Hematopoietic multipotent progenitor cell treated with erythropoietin and hydrocortisone succinate and interleukin-3 and kit ligand, for 4 days (in vitro differentiated cells): ENCODE measurements at places on chromosomes 11 and 22.

DNA sequence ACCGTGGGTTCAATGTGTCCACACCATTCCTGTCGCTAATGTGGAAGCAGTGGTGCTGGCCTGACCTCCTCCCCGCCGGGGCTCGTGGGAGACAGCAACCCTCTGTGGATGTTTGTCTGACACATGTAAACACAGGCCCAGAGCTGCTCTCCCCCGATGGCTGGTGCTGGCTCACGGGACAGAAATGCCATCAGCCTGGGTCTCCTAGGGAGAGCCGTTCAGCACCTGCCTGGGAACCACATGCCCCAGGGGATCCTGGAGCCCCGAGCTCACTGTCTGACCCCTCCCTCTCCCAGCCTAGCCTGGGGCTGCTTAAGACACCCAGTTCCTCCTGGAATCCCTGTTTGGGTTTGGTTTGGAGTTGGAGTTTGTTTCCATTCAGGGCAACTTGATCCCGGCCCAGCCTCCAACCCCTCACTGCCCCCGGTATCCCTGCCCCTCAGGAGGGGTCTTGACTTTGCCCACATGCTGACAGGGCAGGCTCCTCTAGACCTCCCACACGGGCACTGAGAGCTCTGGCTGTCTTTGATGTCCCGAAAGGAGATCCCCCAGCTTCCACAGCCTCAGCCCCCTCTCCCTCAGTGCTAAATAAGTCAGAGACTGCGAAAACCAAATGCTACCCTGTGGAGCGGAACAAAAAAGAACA, 50.9 kb upstream of the WNT11 start:
- DNase-seq, result no peak

DNA sequence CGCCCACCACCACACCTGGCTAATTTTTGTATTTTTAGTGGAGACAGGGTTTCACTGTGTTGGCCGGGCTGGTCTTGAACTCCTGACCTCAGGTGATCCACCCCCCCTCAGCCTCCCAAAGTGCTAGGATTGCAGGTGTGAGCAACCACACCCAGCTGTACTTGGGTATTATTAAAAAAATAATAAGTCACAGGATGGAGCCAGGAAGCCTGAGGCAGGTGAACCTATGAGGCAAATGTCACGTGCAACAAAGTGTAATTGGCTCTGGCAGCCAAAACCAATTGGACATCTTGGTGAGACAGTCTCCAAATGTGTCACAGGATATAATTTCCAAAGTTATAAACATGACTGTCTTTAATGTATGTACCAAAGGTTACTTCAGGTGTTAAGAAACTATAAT, 24.0 kb upstream of the MALAT1 start:
- no peak for DNase-seq

- no peak for DNase-seq
Observed at GRCh38 chr11:64655941-64656601, 65.1 kb downstream of the SLC22A12 start.

- no peak for DNase-seq
Observed at GRCh38 chr11:133919330-133920108, 37.2 kb downstream of the IGSF9B start.

- peak; percentile 95 for DNase-seq
Observed at GRCh38 chr22:31489632-31490495, at the start of gene EIF4ENIF1. EIF4ENIF1 (minus strand) TSS chr22:31489842; CDS start chr22:31488718, 1,124 bp downstream.

DNA sequence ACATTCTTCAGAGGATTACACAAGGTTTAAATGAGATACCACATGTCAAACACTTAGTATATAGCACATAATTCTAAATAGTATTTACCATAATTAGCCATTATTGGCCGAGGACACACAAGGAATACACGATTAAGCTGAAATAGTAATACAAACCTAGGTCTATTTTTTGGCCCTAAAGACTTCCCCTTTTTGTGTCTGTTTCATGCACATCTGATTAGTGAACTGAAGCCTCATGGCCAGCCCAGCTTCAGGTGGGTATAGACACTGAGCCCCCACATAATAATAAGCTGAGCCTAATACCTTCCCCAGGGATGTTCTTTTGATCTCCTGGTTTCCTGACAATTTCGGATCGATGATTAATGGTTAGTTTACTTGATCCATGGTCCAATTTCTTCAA, 2.1 kb downstream of the GLYATL1B start:
- no peak for DNase-seq

DNA sequence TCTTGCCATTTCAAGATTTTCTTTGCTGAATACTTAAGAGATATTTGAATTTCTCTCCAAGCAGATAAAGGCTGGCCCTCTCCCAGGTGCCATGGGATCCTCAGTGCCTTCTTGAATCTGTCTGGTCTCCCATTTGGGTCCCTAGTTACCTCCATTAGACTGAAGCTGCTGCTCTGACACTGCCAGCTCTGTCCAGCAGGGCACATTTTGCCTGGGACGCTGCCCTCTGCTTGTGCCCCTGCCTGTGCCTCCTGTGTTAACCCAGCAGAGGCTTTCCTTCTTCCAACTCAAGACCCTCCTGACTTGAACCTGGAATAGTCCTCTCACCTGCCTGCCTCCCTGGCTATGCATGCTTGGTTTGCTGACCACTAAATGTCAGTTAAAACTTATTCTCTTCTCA, 406.3 kb downstream of the BUD13 start:
- no peak for DNase-seq

GRCh38 chr22:32700191-32700882, 101.2 kb upstream of the TIMP3 start:
- DNase-seq, result no peak

GRCh38 chr11:70476669-70477068, 78.3 kb downstream of the CTTN start:
- no peak for DNase-seq

GRCh38 chr22:17785185-17786184, 11.2 kb upstream of the BID start:
- DNase-seq, result peak; percentile 82

DNA sequence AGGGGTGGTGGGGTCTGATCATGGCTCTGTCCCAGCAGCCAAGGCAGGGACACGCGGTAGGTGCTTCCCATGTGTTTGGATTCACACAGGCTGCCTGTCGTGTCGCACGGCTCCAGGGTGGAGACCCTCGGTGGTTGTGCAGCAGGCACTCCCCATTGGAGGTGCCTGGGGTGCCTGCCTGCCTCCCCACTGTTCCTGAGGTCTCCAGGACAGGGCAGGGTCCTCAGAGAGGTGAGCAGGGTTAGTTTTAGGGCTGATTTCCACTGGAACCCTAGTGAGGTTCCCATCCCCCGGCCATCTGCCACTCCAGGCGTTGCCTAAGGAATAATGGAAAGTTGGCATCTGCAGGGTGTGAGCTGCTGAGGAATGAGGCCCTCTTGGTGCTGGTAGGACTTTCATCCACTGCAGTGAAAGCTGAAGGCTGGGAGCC, 32.3 kb downstream of the OSBPL5 start:
- DNase-seq, result no peak

DNA sequence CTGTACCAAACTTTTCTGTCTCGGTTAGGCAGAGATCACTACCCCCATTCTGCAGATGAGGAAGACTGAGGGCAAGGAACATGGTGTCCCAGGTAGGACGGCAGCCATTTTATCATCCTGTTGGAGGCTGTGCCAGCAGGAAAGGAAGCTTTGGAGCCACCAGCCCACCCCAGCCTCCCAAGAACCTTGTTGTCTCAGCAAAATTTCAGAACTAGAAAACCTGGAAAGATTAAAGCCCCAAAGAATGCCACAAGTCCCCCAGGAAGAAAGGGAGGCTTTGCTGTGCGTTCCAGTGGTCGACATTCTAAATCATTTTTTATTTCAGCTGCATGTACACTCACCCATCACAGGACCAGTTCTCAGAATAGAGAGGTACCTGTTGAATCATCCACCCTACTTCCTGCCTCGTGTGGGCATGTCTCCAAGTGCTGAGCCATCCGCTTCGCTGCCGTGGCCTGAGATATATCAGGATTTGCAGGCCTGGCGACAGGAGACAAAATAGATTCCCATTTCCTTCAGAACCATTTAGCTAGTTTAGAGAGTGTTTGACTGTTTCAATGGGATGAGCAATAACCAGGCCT, 13.0 kb upstream of the EIF3D start:
- DNase-seq, result peak; percentile 20

- DNase-seq, result no peak
Observed at GRCh38 chr11:76135491-76135890, 70.8 kb downstream of the WNT11 start.

- no peak for DNase-seq
Observed at GRCh38 chr11:64718780-64719124, 4.2 kb downstream of the NRXN2 start.

- DNase-seq, result no peak
Observed at GRCh38 chr11:64687643-64688533, 35.1 kb downstream of the NRXN2 start.

DNA sequence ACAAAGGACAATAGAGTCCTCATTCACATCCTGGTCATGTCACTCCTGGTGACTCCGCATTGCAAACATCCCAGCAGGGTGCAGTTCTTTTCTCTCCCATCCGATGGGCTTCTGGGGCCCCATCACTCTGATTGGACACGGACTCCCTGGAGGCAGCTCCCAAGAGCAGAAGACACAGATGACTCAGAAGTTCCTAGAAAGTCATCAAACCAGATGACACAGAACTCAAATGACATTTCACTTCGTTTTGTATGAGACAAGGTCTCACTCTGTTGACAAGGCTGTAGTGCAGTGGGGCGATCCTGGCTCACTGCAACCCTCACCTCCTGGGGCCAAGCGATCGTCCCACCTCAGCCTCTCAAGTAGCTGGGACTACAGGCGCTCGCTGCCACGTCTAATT, 33.2 kb downstream of the ZNF195 start:
- DNase-seq, result no peak

- DNase-seq, result no peak
Observed at GRCh38 chr22:30238661-30239487, 7.7 kb downstream of the LIF start.

- no peak for DNase-seq
Observed at GRCh38 chr11:70174547-70175235, 28.4 kb upstream of the FADD start.

GRCh38 chr22:42752912-42753311, 32.2 kb upstream of the A4GALT start:
- no peak for DNase-seq

DNA sequence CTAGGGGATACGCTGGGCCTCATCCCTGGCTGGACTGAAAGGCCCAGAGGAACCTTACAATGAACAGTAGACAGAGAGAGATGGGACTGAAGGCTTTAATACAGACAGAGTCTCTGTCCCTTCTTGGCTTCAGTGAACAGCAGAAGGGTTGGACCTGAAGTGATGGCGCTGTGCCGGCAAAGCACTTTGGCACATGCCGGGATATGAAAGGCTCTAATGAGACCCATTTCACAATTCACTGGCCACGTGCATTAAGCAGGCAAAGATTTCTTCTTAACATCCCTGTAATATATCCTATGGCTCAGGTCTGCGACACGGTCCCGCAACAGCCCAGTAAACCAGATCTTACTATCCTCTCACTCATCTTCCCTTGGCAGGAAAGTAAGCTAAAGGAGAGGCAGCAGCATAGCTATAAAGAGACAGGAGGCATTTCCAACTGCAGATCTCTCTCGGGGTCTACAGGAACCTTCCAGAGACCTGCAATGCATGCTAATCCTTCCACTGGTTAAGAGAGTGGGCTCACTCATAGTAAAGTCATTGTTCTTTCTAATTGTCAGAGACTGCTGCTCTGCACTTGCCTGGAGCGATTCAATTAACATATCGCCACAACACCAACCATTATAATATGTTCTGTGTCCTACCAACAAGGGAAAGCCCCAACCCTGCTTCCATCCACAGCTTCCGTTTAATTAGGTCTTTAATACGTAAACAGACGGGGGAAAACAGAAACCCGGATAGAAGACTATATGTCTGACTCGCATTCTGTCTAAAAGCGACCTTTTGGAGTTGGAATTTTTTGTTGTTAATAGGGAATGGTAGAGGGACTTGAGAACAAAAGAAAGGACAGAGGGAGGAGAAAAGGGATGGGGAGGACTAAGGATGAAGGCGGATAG, 1179.0 kb downstream of the LRRC4C start:
- DNase-seq, result no peak

- DNase-seq, result no peak
Observed at GRCh38 chr11:130592056-130592455, 143.6 kb downstream of the ADAMTS15 start.

- DNase-seq, result no peak
Observed at GRCh38 chr11:115439385-115439784, 64.8 kb downstream of the CADM1 start.

- no peak for DNase-seq
Observed at GRCh38 chr11:66491315-66491935, 11.2 kb downstream of the DPP3 start.

- peak; percentile 76 for DNase-seq
Observed at GRCh38 chr11:122796128-122796717, 42.1 kb upstream of the CRTAM start.

DNA sequence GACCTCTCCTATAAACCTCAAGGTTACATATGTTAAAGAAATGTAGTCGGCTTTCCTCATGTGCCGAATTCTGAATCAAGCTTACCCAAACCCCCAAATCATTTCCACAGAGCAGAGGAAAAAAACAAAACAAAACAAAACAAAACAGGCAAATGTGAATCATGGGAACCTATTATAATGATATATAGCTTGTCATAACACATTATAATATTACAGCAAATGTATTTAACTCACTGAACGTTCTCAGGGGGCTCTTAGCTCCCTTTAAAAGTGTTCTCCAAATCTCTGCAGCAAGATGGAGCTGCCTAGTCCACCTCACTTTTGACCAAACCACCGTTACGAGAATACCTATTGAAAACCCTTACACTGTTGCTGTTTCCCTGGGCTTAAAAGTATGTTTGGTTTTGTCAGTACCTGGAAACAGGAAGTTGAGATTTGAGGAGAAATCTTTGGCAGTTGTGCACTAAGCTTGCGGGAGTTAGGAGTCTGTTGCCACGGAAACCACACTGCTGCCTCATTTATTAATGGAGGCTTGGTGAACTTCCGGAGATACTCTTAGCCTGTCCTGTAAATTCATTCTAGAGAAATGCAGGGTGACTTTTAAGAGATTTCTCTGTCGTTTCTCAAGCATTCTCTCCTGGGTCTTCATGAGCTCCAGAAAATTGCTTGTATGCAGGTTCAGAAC, 167.0 kb upstream of the RASSF10 start:
- DNase-seq, result peak; percentile 40

DNA sequence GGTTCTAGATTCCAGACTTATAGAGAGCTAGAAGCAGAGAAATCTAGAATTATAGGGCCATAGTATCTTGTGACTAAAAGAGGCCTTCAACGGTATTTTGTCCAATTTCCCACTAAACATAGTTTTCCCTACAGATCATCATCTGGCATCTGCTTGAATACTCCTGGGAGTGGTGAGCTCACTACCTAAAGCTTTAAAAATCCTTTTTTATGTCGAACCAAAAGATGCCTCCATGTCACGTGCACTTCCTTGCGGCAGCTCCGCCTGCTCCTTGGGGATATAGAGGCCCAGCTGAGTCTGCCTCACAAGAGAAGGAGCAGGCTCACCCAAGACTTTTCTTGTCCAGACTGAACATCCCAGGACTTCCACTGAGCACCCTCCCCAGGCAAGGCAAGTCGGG, 4.3 kb upstream of the MB start:
- no peak for DNase-seq

DNA sequence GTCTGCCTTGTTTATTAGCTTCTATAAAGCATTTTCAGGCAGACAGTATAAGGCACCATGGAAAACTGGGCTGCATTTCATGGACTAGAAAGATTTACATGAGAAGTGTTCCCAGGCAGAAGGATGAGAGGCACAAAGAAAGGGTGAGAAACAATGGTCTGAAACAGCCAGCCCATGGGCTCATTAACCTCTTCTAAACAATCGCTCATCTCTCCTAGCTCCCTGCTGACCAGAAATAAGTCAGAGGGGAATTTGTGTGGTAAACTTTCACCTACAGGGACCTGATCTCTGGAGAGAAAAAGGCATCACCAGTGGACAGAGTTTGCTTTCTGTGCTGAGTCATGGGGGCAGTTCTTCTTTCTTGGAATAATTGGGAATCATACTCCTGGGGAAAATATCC, 51.8 kb upstream of the KIRREL3 start:
- DNase-seq, result no peak

GRCh38 chr22:27097933-27098332, 440.5 kb downstream of the MIAT start:
- DNase-seq, result no peak
